ENCODE measurements at places on chromosomes 12 and 14.

GRCh38 chr14:49986343-49987014 is 93.6 kb downstream of the ARF6 start:
- DNase-seq, result no peak

DNA sequence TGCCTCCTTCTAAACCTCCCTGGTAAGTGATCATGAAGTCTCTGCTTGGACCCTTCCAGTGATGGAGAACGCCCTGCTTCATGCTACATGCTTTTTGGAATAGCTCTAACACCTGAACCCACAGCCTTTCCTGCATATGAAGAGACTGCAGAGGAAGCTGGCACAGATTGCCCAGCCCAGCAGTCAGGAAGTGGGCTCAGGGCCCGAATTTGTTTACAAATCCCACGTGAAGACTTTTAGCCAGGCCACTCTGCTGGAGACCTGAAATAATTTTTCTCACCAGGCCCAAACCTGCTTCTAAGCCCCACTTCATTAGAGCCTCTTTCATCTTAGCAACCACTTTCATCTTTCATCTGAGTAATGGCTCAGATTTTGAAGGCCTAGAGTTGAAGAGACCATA is 22.9 kb downstream of the RTN1 start:
- no peak for DNase-seq

- DNase-seq, result no peak
These were observed 132.2 kb downstream of the ANO4 start for GRCh38 chr12:100926669-100927248.

- DNase-seq, result no peak
These were observed 72.8 kb downstream of the TAOK3 start for GRCh38 chr12:118299791-118300460.

DNA sequence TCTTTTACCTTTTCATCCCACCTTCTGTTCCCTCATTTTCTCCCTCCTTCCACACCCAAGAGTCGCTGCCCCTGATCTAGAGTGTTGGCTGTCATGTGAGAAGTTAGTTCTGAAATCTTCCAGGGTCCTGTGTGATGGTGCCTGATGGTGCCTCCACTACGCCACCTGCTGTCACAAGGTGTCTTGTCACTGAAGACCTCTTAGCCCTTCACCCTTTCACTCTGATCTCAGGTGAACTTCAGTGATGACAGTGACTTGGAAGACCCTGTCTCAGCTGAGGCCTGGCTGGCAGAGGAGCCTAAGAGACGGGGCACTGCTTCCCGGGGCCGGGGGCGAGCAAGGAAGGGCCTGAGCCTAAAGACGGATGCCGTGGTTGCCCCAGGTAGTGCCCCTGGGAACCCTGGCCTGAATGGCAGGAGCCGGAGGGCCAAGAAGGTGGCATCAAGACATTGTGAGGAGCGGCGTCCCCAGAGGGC is 7.6 kb upstream of the PFDN5 start:
- peak; percentile 62 for DNase-seq

- DNase-seq, result no peak
These were observed 183.4 kb upstream of the PLEKHA5 start for GRCh38 chr12:18946106-18946505.

DNA sequence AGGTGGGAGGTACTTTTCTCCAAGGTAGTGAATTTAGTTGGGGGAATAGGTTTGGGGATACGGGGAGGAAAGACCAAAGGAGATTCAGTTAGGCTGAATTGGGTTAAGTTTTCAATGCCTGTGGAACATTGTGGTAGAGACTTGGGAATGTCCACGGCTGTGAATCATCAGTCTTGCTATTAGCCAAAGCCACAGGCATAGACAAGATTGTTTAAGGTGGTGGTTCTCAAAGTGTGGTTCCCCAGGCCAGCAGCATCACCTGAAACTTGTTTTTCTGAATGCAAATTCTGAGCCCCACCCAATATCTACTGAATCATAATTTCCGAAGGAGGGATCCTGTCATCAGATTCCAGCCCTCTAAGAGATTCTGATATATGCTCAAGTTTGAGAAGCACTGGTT is 316.2 kb downstream of the EGLN3 start:
- no peak for DNase-seq

- DNase-seq, result no peak
These were observed 7.8 kb upstream of the TBX3 start for GRCh38 chr12:114691763-114692185.

- DNase-seq, result no peak
These were observed 247.5 kb upstream of the NOVA1 start for GRCh38 chr14:26845151-26845818.

GRCh38 chr12:128843538-128843937 is 9.7 kb upstream of the GLT1D1 start:
- no peak for DNase-seq

DNA sequence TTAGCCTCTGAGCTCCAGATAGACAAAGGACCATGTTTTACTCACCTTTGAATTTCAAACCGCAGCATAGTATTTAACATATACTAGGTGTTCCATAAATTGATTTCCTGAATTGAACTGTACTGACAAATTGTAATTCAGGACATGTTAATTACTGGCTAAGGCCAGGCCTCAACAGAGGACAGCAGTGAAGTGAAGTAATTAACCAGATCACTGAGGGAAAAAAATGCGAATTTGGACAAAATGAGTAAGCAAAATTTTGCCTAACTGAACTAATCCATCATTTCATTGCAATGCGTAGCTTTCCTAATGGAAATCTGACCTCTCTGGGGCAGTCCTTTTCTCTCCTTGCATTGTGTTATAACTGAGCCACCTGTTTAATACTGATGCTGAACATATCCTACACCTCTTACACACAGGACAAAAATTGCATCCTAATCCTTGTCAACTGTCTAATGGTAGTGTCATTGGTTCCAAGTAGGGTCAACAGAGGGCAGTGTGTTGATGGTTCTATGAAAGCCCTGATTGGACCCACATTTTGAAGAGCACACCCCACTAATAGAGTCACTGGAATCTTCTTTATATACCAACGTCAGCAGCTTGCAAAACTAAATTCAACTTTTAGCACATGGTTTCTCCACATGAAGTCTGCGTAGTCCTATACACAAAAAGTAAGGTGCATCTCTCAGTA is 148.4 kb downstream of the SLC25A21 start:
- no peak for DNase-seq

- DNase-seq, result no peak
These were observed 32.8 kb upstream of the TOMM20L start for GRCh38 chr14:58362798-58363412.

DNA sequence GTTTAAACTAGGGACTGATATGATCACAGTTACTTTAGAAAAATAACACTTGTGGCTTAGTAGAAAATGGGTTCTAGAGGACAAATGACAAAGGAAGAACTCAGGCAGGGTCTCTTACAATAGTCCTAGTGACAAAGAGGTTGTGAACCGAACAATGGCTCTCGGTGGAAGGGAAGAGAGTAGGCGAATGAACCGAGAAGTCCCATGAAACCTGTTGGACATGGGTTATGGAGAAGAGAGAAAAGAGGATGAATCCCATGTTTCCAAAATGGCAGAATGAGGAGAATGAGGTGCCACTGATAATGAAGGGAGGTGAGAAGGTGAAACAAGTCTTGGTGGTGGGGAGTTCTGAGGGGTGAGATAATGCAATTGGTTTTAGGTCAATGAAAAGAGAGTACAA is 94.1 kb downstream of the PPM1H start:
- DNase-seq, result no peak

DNA sequence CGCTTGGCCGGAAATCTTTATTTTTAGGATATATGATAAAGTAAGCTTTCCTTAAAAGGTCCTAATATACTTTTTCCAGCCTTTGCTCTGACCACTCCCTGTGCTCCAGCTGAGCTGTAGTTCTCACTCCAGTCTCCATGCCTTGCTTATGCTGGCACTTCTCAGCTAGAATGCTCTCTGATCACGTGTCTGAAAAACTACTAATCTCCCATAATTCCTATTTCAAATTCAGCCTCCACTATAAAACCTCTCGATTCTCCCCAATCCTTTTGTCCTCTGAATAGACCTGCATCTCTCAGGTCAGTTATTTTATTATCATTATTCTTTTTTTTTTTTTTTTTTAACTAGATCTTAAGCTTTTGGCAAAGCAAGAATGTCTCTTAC is 3.7 kb downstream of the BIN2 start:
- DNase-seq, result no peak

DNA sequence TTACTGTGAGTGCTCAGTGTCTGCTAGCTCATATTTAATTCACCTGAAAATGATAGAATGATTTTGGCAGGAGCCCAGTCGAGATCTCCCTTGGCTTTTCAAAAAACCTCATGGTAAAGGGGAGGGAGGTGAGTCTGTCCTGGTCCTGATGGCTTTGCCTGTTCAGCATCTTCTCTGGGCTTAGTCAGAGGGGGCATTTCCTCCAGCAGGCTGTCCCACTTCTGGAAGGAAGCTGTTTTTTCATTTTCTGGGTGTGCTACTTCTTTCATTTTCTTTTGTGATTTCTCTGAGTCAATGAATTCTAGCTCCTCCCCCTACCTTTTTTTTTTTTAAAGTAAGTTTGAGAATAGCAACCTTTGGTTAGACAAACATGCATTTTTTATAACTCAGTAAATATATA is 58.8 kb downstream of the TMX1 start:
- no peak for DNase-seq

- no peak for DNase-seq
These were observed 9.9 kb upstream of the HDAC7 start for GRCh38 chr12:47829584-47829983.

DNA sequence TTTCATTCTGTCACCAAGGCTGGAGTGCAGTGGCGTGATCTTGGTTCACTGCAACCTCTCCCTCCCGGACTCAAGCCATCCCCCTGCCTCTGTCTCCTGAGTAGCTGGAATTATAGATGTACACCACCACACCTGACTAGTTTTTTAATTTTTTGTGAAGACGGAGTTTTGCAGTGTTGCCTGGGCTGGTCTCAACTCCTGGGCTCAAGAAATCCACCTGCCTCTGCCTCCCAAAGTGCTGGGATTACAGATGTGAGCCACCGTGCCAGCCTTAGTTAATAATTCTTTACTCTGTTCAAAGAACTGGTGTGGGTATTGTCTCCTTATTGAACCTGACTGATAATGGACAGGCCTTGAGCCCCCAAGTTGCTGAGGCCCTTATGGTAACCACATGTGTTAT is 10.4 kb upstream of the KRT7 start:
- DNase-seq, result no peak

DNA sequence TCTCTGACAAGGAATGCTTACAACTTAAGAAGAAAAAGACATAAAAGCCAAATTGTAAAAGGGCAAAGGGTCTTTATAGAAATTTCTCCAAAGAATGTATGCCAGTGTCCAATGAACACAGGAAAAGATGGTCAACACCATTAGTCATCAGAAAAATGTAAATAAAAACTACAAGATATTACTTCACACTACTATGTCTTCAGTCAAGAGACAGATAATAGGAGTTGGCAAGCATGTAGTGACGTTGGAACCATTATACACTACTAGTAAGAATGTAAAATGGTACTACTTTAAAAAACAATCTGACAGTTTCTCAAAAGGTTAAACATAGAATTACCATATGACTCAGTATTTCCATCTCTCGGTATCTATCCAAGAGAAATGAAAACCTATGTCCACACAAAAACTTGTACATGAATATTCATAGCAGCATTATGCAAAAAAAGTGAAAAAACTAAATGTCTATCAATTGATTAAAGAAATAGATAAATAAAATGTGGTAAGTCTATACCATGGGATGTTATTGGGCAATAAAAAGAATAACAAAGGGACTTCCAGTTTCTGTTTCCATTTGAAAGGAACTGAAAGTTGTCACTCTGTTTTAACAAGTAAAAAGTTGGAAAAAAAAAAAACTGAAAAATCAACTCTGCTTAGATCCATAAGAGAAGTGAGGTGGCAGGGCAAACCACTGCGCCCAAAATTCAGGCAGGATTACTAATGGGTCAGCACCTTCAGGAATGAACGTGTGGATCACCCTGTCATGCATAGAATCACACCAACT is 69.8 kb downstream of the ALG10B start:
- DNase-seq, result no peak

DNA sequence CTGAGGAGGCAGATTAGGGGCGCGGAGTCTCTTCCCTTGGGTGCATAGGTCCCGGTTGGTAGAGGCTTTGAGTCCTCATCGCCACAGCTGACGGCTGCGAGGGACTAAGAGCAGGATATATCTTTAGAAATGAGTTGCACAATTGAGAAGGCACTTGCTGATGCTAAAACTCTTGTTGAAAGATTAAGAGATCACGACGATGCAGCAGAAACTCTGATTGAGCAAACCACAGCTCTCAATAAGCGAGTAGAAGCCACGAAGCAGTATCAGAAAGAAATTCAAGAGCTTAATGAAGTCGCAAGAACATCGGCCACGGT is 22.1 kb downstream of the SPATS2 start:
- no peak for DNase-seq

GRCh38 chr12:77847060-77847541 is 16.4 kb downstream of the NAV3 start:
- no peak for DNase-seq

DNA sequence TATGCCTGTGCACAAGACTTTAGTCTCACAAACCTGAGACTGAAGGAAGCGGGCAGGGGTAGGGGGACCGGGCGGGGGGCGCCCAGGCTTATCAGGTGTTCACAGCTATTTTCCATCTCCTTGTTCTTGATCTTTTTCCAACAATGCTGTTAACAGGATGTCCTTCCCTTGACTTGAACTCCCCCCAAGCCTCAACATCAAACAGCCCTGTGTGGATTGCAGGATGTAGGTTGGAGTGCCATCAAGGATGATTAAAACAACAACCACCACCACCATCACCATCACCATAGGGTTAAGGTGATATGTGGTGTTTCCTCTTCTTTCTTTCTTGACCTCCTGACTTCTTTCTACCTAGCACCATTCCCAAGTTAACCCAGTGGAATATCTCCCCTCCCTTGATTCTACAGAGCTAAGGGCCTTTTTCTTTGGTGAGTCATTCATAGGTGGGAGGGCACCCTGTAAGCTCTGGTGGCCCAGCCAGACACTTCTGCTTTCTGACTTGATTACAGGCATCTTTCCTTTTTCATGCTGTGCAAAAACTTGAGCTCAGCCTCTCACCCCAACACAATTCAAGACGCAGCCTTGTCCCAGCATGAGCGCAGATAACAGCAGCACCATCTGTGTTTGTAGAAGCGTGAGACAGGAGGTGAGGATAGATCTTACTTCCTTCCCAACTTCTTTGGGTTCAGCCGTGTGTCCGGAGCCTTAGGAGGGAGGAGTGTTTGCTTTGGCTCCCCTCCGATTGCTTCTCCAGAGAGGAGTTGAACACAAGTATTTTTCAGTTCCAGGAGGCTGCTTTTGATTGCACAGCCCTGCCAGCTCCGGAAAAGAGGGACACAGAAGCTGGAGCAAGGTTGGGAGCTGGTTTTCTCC is 26.8 kb downstream of the FLVCR2 start:
- no peak for DNase-seq

GRCh38 chr14:56310643-56311042 is 192.4 kb downstream of the PELI2 start:
- no peak for DNase-seq

DNA sequence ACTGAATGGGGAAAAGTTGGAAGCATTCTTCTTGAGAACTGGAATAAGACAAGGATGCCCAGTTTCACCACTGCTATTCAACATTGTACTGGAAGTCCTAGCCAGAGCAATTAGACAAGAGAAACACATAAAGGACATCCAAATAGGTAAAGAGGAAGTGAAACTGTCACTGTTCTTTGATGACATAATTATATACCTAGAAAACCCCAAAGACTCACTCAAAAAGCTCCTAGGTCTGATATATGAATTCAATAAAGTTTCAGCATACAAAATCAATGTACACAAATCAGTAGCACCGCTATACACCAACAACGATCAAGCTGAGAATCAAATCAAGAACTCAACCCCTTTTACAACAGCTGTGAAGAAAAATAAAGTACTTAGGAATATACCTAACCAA is 157.3 kb upstream of the DDHD1 start:
- DNase-seq, result no peak

All from activated effector memory CD4-positive, alpha-beta T cell treated with Interleukin-2 at 50 U/mL for 16 hours (primary cell).